Stimulated activated CD8-positive, alpha-beta memory T cell treated with anti-CD3 and anti-CD28 coated beads, Interleukin-12 subunit alpha, Interleukin-12 subunit beta, amount 100 ng/mL, for 4 hours (primary cell): ENCODE measurements at places on chromosomes 3 and 15.

DNA sequence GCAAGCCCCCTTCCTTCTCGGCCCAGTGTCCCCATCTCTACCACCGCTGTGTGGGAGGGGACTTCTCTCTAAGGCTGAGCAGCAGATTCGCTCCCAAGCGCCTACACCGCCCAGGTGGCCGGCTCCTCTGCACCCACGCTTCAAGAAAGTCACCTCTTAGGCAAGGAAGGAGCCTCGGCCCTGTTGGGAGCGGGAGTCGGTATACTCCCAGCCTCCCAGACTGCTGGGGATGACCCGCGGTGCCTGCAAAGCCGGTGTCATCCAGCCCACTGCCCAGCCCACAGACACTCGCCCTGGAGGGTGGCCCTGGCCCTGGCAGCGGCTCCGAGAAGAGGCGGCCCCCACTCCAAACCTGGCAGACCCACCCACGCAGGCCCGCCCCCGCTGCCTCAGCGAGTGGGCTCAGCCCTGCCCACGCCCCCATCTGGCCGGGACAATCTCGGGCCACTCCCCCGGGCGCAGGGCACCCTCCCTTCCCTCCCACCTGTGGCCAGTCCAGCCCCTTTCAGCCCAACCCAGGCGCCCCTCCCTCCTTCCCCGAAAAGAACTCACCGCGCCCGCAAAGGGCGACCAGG lies 396 bp downstream of the CHRNB4 start:
- no peak for DNase-seq

DNA sequence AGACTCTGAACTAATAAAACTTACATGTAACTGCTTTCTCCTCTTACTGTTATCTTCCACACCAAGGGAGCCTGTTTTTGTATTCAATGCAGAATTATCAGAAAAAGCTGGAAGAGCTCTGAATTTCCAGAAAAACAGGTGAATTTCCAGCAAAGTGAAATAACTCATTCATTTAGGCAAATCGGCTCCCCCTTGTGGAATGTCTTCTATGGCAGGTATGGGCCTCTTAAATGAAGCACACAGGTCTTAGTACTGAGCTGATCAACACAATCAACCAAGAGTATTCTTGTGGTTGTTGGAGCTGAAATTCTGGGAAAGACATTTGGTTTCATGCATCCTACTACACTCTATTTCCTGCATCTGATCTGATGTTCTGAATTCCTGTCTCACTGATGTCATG lies 31.0 kb upstream of the PTPRG start:
- no peak for DNase-seq

GRCh38 chr3:147655236-147655635 lies 246.1 kb downstream of the ZIC1 start:
- no peak for DNase-seq

DNA sequence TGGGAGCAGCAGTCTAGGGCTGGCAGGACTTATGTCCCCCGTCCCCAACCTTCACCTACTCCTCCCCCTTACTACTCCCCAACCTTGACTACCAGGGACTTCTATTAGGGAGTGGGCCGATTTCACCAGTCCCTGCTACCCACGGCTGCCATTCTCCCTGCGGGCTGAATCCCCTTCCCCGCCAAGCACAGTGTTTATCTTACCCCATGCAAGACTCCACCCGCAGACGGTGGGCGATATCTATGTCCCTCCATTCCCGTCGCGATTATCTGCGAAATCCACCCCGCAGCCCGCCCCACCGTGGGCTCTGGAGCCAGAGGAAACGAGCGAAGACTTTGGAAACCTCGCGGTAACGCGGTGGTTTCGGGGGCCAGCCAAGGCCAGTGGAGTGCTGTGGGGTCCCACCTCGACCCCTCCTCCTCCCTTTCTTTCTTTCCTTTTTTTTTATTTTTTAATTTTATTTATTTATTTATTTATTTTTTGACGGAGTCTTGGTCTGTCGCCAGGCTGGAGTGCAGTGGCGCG lies 4.7 kb downstream of the ISLR2 start:
- no peak for DNase-seq

DNA sequence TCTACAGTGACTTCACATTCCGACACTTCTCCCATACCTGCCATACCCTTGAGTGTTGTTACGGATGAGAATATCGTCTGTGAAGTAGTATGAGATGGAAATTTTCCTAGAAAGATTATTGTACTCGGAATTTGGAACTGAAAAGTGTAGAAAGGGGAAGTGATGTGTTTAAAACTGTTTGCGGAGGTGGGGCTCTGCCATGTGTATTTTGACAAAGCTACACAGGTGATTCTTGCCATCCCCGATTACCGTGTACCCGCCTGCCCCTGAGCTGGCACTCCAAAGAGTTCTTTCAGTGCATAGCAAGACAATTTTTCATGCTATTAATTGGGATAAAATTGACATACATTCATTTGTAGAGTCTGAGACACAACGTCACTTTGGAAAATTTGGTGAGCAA lies 81.7 kb downstream of the OPA1 start:
- DNase-seq = no peak

- DNase-seq = no peak
These were observed 25.3 kb upstream of the SLC28A1 start for GRCh38 chr15:84859144-84859543.
